ENCODE measurements at places on chromosomes 5 and 9. TPM values are rescaled to one million over a fixed set of nuclear protein-coding genes. Genes with fewer than 3 reads are reported as not detected.
A peak's percentile ranks its signal among the peaks of the same experiment; 100 is the strongest.

GRCh38 chr9:32742296-32742695 is 41.0 kb upstream of the TMEM215 start:
- no peak for DNase-seq

GRCh38 chr9:31071606-31072286 is 1312.7 kb upstream of the ACO1 start:
- no peak for DNase-seq

DNA sequence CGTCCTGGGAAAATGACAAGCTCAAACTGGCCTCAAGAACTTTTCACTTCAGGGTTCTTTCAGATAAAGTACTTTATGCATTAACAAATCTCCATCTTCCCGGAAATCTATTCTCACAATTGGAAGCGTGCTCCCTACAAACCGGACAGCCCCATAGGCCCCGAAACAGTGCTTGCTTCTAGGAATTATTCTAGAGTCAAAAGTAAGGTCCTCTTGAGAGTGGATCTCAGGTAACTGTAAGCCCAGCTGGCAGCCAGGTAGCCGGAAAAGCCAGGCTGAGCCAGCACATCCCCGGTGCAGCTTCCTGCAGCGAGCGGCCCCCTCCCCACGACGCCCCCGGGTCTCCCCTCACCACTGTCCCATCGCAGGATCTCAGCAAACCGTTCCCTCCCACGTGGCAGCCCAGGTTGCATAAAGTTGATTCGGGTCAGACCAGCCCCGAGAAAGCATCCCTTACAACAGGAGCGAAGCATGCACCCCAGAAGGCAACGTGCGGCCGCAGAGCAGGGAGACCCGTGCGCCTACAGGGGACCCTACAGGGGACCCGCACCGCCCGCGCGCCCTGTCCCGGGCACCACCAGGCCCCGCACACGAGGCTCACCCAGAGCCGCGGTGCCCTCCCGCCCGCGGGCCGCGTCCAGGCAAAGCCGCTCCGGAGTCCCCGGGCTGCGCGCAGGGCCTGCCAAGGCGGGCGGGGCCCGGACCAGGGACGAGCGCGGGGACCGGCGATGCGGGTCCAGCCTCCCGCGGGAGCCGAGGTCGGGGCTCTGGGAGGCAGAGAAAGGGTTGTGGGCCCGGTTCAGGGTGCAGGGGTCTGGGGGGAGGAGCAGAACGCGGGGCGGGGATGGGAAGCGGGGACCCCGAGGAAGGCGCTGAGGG is 920 bp downstream of the LPCAT1 start:
- peak; percentile 29 for DNase-seq

- no peak for DNase-seq
These were observed 180.4 kb upstream of the PPP1R26 start for GRCh38 chr9:135299239-135299590.

DNA sequence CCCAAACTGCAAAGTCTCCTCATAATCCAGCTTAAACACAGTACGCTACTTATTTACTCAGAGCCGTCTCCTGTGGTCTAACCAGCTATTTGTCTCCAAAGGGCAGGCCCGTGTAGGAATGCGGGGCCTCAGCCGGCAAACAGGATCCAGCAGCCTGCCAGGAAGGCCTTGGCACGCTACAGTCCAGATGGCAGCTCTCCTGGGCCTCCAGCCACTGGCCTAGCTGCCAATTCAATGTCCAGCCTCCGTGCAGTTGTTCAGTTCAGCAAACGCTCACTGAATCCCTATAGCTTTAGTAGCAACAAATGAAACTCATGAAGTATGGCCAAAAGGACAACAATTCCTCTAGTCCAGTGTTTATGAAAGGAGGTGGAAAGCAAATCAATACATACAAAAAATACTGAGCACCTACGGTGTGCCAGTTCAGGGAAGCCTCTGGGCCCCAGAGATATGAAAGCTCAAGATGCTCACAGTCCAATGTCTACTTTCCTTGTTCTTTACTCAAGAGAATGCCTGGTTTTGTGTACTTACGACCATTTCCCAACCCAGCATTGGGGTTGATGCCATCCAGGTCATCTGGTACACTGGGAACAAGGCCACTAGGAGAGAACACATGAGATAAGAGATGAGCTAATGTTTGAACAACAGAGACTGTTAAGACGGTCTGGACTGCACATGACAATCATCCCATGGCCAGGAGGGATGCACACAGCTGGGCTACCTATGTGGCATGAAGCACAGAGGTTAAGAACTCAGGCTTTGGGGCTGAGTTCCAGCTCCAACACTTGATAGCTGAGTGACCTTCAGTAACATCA is 8.3 kb downstream of the CDK5RAP2 start:
- no peak for DNase-seq

- no peak for DNase-seq
These were observed 43.0 kb upstream of the GAS1 start for GRCh38 chr9:86990290-86990689.

SOHLH1 gene
- 0.05 TPM for total RNA-seq

ZCCHC7 gene
- total RNA-seq, result 17.9 TPM

YIPF5 gene
- total RNA-seq, result 110 TPM
